Iris pigment epithelial cell (primary cell): ENCODE measurements at places on chromosomes 4 and X.
A peak's percentile ranks its signal among the peaks of the same experiment; 100 is the strongest.

GRCh38 chr4:183255487-183255886, 64.6 kb downstream of the CLDN22 start:
- DNase-seq: no peak

DNA sequence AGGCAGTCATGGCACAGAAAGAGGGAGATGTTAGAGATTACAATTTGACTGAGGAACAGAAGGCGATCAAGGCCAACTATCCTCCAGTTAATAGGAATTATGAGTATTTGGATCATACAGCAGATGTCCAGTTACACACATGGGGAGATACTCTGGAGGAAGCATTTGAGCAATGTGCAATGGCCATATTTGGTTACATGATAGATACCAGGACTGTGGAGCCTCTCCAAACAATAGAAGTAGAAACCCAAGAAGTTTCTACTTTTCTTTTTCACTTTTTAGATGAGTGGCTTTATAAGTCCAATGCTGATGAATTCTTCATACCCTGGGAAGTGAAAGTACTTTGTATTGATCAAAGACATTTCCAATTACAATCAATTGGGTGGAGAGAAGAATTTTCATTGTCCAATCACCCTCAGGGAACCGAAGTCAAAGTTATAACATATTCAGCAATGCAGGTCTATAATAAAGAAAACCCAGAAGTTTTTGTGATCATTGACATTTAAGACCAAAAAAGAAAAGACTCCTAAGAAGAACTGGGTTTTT, 139.1 kb downstream of the MAB21L2 start:
- no peak for DNase-seq

DNA sequence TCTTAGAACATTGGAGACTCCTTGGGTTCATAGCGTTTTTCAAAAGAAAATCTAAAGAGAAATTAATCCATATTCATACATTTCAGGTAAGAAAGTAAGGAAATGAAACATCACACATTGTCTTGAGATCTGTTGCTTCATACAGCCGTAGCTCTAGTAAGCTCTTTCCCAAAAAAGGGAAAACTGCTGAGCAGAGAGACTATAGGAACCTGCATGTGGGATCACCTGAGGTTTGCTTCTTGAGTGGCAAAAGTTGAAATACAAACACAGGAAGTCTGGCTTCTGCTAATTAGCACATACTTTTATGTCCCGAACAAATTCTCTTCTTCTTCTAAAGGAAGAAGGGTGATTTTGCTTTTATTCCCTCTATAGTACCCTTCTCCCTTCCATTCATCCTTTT, 57.7 kb downstream of the MRPL1 start:
- DNase-seq: peak; percentile 6

DNA sequence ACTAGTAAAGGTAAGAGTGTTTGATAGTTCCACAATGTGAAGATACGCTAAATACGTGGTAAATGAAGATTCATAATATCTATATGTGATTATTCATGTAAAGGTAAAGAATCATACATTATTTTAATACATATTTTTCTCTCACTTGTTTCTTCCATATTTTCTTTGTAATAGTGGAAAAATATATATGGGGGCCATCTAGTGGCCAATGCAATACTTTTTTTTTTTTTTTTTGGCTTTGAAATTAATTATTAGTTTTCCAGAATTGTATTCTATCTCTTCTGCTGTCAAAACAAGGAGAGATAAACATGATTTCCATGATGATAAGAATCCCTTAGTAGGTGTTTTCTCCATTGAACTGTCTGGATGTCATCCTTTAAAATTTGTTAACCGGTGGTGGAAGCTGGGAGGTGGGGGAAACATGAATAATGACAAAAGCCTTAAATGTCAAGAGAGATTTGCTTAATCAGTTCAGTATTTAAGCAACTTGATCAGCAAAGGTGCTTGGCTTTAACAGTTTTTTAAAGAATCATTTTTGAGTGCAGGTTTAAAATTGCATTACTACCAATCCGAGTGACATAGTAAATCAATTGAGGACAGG, 508.7 kb upstream of the HTR2C start:
- DNase-seq: no peak

DNA sequence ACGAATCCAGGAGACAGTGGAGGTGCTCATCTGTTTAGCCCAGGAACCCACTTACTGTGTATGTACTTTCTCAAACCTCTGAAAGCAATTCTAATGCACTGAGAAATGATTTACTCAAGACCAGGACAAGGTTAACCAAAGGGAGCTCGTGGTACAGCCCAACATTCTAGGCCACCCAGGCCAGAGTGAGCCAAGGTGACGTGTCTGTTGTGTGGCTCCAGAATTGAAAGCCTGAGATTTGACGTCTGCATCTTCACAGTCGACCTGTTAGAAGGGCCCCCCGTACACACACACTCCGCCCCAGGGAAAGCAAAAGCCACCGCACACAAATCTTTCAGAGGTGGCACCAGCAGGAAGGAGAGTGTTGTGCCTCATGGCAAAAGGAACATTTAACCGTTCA, 2.3 kb downstream of the MAP3K15 start:
- no peak for DNase-seq

DNA sequence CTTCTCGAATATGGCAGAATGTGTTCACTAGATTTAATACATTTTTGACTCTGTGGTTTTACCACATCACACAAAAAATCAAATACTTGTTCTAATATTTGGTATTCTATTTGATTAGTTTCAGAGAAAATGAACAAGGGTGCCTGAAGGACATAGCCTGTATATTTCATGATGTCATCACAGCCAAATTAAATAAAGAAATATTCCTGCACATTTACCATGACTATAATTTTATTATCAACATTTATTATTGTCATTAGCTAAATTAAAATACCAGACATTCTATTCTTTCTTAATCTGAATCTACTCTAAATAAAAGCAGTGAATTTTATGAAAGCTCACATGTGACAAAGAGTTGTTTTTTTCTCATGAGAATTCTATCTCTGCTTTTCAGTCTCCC, 980.5 kb downstream of the PCDH18 start:
- no peak for DNase-seq

DNA sequence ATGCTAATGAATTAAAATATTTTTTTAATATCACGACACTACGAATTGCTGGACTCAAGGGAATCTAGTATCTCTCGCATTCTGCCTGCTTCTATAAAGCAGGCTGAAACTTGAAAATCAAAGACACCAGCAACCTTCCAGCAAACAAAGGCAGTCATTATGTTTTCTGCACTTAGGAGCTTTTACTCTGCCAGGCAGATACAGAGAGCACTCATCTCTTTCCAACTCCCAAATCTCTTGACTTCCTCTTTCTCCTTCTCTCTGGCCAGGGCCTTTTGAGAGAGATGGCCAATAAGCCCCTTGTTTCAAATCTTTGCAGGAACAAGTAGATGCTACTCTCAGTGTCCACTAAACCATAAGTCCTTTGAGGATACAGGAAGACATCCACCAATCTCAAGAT, 95.2 kb upstream of the KLF3 start:
- DNase-seq: no peak

GRCh38 chr4:81573840-81574239, 102.1 kb upstream of the RASGEF1B start:
- no peak for DNase-seq

DNA sequence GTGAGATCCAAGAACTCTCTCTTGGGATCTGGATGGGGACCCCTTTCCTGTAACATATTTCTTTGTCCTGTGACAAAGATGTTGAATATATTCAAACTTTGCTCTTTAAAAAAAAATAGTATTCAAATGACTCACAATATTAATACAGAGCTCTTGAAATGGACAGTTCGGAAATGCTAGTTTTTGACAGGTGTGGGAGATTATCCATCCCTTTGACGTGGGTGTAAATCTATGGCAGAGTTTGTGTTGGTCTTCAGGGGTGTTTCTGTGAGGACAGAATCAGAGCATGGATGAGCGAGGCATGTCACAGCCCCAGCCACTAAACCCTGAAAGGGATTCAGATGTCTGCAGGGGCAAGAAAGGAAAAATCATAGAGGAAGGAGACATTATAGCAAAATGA, 25.8 kb downstream of the TENM3 start:
- no peak for DNase-seq

DNA sequence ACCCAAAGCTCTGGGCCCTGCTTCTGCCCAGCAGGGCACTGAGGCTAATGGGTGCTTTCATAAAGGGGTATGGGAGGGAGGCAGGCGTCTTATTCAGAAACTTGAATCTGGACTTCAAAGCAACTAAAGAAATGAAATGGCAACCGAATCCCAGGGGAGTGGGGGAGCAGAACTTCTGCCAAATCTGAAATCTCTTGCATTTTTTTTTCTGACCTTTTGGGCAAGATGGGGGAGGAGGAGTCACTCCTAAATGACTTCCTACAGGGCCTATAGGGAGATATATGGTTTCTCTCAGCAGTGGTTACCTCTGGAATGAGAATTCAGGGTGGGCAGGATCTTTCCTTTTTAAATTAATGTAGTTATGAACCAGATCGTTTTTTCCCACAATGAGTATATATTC, 30.6 kb upstream of the KIAA1210 start:
- DNase-seq: no peak

DNA sequence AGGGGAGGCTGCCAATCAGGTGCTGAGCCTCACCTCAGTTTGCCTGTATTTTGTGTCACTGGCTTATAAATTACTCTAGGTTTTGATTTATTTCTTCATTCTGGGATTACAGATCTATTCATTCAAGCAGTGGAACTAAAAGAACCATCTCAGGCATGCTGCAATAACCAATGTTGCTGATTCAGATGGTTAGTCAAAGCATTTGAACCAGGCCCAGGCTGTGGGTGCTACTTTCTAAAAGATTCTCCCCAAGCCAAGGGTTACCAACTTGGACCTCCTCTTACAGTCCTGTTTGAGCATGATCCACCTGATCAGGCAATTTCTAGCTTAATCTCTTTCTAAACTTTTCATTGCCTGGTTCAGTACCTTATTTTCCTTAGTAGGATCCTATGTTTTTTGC, 67.2 kb downstream of the TMEM131L start:
- DNase-seq: no peak

DNA sequence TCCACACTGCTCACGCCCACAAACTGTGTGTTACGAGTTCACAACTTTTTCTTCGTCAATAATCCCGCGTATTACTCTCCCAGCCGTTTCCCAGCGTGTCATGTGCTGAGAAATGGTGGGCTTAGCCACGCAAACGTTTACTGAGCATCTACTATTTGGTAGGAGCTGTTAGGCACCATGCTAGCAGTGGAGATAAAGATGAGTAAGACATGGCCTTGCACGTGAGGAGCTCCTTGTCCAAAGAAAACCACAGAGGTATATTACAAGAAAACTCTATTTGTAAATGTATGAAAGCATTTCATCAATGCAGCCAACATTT, 821 bp upstream of the TMEM128 start:
- DNase-seq: peak; percentile 16

GRCh38 chr4:8761824-8762205, 109.8 kb downstream of the HMX1 start:
- no peak for DNase-seq

DNA sequence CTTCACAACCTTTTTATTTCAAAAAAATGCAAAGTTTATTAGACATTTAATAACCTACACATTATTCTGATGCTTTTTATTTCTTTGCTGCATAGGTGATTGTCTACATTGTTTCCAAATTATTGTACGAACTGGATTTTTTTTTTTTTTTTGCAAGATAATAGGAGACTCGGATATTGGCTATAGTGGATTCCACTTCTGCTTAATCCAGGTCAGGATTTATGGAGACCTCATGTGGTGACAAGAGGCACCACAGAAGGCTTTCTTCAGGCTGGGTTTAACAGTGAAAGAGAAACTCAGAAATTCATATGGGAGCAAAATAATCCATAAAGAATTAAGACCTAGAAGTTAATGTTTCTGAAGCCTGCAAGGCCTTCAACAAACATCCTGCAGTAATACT, 2.4 kb upstream of the SLIT2 start:
- DNase-seq: peak; percentile 69

DNA sequence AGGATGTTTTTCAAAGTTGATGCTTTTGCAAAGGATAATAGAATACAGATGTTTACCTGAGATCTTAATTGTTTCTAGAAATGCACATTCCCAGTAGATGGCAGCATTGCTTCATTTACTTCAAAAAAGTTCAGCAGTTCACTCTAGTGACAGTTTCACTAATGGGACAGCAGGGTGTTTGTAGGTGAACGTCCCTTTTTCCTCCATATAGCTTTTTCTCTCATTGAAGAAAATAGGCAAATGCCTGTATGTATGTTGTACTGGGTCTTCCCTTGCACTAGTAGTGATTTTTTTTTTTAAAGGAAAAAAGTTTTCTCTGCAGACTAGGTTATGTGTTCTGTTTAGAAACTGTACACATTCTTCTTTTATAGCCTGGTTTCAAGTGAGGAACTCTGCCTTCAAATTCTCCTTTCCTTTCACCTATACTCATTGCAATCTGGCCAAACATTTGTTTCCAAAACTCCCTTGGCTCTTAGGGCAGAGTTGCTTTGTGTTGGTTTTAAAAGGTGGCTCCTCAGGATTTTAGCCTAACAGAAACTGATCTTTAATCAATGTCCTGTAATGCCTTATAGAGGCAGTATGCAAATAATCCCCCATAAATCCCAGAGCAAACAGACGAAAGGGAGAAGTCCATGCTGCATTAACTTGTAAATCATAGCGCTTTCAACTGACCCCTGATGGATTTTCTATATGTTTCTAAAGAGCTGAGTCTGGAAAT, 86.3 kb downstream of the EGF start:
- DNase-seq: peak; percentile 58

- no peak for DNase-seq
Measured at GRCh38 chrX:133346026-133346425, 69.3 kb downstream of the GPC4 start.

DNA sequence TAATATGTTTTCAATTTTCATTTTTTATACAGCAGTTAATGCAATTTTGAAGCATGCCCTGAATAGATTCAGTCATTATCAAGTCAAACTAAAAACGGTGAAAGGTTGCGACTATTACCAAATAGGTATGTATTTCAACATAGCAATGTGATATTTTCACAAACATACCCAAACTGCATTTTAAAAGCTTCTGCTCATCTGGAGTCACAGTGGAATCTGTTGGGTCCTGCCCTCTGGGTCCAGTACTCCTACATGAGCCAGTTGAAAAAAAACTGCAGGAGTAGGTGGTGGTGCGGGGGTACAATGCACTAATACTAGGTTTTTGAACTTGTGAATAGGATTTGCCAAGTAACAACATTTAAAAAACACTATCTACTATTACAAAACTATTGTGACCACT, 938 bp downstream of the GPR34 start:
- DNase-seq: no peak

GRCh38 chr4:172042714-172043114, 229.5 kb downstream of the GALNTL6 start:
- DNase-seq: peak; percentile 3

- DNase-seq: no peak
Measured at GRCh38 chrX:1464041-1464970, 11.6 kb upstream of the ASMTL start.

- DNase-seq: no peak
Measured at GRCh38 chr4:39442998-39443397, 15.7 kb downstream of the RPL9 start.
